DMS79 treated with DMSO at 0.1 percent for 48 hours (cell line): ENCODE measurements at places on chromosomes 12 and 14.

GRCh38 chr14:72856530-72857266, 37.2 kb downstream of the DPF3 start:
- no peak for DNase-seq

- DNase-seq: no peak
Measured at GRCh38 chr12:96014943-96015599, 18.9 kb upstream of the HAL start.

GRCh38 chr12:96197503-96198272, 3.5 kb downstream of the ELK3 start:
- no peak for DNase-seq

DNA sequence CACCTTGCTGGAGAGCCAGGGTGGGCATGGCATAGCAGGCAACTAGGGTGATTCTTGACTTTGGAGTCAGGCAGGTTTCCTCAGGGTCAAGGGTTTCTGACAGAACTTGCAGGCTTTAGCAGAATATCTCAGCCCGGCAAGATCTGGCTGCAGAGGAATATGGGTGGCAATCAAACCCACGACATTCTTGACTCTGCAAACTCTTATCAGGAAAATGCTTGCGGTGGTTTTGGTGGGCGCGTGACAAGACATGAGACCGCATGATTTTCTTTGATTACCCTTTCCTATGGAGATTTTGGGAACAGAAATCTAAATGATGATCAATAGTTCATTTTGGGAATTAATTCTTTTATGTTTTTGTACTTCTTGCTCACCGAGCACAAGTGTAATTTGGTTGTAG, 449.5 kb downstream of the VRK1 start:
- no peak for DNase-seq

GRCh38 chr14:23183479-23183878, at the start of gene SLC7A8:
TSS of gene SLC7A8 (minus strand) at chr14:23183660. CDS start at chr14:23182914, 746 bp downstream.
- DNase-seq: peak; percentile 62

DNA sequence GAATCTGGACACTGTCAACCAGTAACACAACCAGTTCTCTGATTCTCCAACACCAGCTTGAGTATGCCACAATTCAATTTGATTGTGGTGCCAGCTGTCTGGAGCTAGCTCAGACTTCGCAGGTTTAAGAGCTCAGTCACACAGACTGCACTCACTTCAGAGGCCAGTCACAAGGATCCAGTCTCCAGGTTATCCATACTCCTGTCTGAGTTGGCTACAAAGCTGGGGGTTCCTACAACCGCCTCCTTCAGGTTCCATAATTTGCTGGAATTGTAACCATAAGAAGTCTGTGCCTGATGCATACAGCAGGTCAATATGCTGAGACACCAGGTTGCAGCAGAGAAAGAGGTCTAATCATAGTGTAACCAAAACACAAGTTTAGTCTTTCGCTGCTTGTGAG, 70.5 kb upstream of the CPSF6 start:
- no peak for DNase-seq

- no peak for DNase-seq
Measured at GRCh38 chr12:71804505-71804904, 35.1 kb upstream of the TBC1D15 start.

DNA sequence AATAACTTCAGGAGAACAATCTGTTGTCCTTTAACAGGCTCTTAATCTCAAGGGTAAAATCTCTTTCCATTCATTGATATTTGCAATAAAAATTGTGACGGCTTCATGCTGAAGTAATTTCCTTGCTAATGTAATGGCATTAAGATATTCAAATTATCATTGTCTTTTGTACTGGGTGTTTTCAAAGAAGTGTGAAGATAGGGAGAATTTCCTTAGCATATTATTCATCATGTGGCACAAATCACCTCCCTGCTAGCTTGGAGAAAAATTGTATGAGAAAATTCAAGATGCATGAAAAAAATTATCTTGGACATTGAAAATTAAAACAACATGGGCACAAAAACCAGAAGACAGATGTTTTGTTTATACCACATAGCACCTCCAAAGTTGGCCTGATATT, 63.6 kb upstream of the ARID2 start:
- no peak for DNase-seq

DNA sequence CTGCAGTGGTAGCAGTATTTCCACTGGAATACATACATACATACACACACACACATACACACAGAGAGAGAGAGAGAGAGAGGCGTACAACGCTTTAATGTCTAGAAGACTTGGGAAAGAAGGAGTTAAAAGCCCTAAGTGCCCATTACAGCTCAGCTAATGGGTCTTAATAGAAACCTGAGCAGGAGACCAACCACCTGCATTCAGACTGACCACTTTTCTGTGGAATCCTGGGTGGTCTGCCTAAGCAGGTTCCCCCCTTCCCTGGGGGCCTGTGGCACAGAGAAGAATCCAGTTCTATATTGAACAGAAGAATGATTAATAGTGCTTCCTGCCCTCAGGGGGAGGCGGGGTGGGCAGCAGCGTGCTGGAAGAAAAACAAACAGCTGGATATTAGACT, 312.4 kb upstream of the PRKD1 start:
- no peak for DNase-seq

DNA sequence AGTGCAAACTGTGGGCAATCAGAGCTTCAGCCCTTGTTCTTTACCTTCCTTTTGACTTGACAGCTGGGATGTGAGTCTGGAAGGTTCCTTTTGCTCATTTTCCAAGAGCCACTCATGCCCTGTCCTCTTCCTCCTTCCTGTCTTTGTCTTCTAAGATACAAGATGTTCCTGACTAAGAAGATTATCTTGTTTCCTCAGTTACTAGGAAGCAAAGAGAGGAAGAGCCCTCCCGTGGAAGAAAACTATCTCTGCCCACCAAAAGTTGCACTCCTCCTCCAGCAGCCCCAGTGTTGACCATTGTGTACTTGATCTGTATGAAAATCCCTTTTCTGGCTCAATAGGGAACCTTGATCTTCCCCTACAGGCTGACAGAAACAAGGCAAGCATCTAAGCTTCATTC, 138.0 kb downstream of the C12orf75 start:
- DNase-seq: no peak

DNA sequence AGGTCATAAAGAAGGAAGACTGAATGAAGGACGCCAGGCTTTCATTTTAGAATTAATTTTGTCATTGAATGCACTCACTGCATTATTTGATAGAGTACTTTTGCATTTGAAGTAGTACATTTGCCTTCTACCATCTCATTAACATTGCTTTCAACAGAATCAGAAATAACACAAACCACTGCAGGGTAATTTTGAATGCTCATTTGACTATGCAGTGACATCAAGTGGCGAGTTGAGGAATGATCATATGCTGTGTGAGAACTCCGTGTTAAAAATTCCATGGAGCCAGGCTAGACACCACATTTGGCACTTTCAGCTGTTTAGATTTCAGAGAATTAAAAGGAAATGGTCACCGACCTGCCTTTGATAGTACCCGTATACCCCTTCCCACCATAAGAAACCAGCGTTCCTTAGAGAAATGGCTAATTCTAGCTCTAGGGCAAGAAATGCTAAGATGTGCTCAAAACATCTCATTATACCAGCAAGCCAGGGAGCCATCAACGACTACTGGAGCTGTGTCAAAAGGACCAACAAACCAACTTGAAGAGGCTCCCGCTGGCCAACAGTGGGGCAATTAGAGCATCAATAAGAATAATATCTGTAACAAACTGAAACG, 16.5 kb downstream of the HEBP1 start:
- DNase-seq: peak; percentile 85

- DNase-seq: no peak
Measured at GRCh38 chr14:91258011-91258618, 13.6 kb upstream of the GPR68 start.

DNA sequence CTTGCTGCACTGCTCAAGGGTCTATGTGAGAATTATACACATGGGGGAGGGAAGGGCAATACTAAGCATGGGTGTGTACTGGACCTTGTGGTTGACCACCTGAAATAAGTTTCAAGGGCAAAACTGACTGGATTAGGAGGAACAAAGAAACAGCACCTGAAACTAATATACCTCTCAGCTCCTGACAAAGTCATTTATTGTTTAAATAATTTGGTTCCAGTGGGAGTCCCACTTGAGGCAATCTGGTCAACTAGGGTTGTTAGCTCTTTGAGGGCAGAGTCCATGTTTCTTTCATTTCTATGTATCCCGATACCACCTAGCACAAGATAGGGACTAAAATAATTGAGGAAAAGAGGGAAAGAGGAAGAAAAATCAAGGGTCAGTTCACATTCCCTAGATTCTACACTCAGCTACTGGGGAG, 45.5 kb downstream of the STXBP6 start:
- no peak for DNase-seq

GRCh38 chr14:68284333-68284732, 464.8 kb downstream of the RAD51B start:
- DNase-seq: no peak

- no peak for DNase-seq
Measured at GRCh38 chr12:108117163-108117849, 11.8 kb upstream of the WSCD2 start.

DNA sequence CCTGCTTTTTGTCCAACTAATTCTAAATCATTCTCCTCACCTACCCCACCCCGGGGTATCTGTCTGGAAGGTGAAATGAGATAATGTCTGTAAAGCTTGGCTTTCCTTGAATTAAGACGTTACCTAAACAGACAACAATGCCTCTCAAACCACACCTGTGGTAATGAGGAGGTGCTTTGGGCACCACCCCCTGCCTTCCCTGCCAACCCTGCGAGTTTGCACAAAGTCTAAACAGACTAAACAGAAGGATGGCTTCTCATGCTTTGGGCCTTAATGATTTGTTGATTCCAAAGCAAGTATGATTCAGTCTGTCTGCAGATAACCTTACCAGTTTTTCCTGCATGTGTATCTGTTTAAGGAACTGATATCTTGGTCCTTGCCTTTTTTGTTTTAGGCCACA, 82.4 kb downstream of the ZFC3H1 start:
- DNase-seq: no peak

- no peak for DNase-seq
Measured at GRCh38 chr14:37901978-37902377, 305.7 kb upstream of the SSTR1 start.

GRCh38 chr14:19874842-19875241, at the start of gene OR4K2:
TSS of gene OR4K2 (plus strand) at chr14:19875142. CDS start at chr14:19876268, 1,126 bp downstream.
- DNase-seq: no peak

GRCh38 chr14:93965287-93965821, 11.0 kb downstream of the ASB2 start:
- DNase-seq: no peak

- peak; percentile 61 for DNase-seq
Measured at GRCh38 chr14:58428118-58428683, 682 bp downstream of the KIAA0586 start.

DNA sequence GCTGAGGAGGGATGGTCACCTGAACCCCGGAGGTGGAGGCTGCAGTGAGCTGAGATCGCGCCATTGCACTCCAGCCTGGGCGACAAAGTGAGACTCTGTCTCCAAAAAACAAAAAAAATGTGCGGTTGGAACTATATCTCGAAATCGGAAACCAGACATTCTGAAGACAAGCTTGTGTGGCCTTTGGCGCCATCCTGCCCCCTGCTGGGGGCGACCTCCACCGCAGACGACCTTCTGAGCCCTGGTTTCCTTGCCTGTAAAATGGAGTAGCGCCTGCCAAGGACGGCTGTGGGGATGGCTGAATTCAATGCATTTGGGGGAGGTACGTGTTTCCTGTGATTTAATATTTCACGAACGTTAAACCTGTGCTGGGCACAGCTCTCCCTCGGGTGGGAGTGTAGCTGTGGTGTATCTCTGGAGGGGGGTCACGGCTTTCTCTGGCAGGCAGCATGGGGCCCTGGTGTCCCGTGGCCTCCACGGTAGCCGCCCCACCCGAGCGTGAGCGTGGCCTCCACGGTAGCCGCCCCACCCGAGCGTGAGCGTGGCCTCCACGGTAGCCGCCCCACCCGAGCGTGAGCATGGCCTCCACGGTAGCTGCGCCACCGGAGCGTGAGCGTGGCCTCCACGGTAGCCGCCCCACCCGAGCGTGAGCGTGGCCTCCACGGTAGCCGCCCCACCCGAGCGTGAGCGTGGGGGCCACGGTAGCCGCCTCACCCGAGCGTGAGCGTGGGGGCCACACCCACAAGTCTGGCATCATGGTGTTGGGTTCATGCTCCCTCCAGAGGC, 55.3 kb downstream of the LRCOL1 start:
- no peak for DNase-seq

DNA sequence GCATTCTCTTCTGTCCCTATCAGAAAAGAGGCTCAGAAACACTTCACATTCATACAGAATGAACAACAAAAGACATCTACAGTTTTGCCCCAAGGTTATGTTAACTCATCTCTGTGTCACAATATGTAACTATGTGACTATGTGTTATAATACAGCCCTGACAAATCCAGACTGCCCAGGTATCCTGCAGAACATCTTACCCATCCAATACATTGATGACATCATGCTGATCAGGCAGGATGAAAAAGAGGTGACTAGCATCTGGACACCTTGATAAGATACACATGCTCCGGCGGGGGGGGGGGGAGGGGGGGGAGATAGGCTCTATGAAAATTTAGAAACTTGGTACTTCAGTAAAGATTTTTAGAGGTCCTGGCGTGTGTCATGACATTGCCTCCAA, 8.3 kb upstream of the GNS start:
- no peak for DNase-seq

DNA sequence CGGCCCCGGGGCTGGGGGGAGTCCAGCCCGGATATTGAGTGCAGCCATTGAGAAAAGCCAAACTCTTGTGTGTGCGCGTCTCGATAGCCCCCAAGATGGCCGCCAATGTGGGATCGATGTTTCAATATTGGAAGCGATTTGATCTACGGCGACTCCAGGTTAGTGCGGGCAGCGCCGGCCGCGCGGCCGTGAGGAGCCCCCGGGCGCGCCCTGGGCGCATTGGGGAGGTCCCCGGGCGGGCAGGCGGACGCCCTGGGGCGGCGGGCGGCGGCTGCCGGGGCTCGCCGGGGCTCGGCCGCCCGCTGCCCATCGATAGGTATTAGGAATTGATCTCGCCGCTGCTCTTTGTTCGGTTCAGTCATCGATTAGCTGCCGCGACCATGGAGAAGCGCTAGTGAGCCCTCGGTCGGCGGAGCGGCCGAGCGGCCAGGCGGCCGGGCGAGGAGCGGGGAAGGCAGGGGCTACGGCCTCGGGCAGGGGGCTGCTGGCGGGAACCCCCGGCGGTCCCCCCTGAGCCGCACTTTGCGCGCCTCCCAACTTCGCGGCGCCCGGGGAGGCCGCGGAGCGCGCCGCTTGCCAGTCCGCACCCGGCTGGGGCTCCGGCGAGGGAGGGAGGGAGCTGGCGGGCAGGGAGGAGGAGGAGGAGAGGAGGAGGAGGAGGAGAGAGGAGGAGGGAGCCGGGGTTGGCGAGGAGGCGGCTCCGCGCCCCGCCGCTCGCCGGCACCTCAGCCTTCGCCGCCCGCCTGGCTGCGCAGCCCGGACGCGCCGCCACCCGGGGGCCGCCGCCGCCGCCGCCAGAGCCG, 113.9 kb upstream of the MYL2 start:
- DNase-seq: no peak

GRCh38 chr14:96086032-96086431, 46.9 kb downstream of the C14orf132 start:
- no peak for DNase-seq

DNA sequence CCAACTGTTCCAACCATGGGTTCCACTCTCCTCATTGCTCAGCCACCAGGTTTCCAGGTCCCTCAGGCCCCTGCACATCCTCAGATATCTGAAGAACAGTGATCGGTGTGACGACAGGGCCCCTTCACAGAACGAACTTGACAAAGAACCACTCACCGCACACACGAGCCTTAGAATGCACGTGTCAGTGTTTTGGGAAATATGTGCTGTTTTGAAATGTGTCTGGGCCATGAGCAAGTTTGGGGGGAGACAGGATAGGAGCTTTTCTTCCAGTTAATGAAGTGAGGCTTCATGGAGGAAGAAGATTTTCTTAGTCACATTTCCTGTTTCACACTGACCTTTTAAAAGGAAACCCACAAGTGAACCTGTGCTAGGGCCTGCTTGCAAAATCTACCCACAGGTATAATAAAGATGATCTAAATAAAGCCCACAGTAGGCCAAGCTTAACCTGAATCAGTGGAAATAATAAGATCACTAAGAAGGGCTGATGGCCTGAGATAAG, 58.6 kb downstream of the ZFP36L1 start:
- no peak for DNase-seq
